ENCODE measurements at places on chromosomes 1 and 21.

DNA sequence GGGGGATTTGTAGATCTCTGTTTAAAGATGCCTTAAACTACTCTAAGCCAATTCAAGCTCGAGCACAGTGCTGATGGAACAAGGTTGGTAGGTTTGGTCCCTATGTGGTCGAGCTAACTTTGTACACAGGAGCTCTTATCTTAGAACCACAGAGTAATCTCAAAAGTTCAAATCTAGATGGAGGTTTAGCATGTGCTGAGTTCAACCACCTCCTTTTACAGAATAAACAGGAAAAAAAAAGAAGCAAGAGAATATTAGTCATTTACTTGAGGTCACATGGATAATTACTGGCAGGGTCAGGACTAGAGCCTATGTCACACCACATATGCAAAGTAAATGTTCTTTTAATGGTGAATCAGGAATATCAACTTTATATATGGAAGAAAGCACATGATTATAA, 86.2 kb downstream of the DTL start:
- H3K36me3 ChIP-seq, result no peaks in the 10 kb centered on the region
- no peaks in the 10 kb centered on the region for H3K27me3 ChIP-seq
- no peaks in the 10 kb centered on the region for H3K4me1 ChIP-seq
- no peak overlapping the region for H3K4me3 ChIP-seq

DNA sequence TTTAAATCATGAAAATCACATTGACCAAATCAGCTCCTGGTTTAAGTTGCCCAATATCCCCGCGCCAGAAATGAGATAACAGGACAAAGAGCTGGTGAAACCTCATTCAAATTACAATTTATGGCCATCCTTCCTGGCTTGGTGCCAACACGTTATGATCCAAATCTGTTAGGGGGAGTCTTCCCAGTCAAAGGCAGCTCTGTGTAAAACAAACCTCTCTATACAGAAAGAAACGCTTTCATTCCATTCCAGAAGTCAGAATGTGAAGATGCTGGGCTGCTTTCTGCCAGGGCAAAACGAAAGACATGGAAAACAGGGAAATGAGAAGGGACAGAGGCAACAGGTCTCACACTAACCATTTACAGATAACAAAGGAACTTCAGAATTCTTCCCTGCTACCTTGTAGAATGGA, 53.5 kb upstream of the TIAM1 start:
- no peaks in the 10 kb centered on the region for H3K27me3 ChIP-seq
- H3K27ac ChIP-seq, result no peak overlapping the region
- no peak for DNase-seq

- peaks cover 5% of the 10 kb centered on the region for H3K4me1 ChIP-seq
- no peaks in the 10 kb centered on the region for H3K27me3 ChIP-seq
- peaks cover 59% of the 10 kb centered on the region for H3K36me3 ChIP-seq
- no peak for DNase-seq
- H3K4me3 ChIP-seq, result no peak overlapping the region
- H3K27ac ChIP-seq, result no peak overlapping the region
These were observed 61.3 kb downstream of the SLC66A1 start for GRCh38 chr1:19373211-19374082.

DNA sequence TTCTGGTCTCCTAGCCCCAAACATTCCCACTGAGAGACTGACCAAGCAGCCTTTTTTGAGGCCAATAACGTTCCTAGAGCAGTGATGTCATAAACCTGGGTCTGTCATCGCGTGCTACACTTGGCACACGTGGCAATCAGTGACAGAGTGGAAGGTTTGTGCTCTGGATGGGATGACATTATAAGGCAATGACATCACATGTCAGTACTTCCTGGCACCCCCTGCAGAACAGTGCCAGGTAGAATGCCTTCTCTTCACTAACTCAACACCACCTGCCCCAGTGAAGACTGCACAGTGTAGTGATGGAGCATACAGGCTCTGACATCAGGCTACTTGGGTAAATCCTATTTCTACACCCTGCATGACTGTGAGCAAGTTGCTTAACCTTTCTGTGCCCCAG, 5.4 kb upstream of the ZNF648 start:
- H3K36me3 ChIP-seq, result no peaks in the 10 kb centered on the region
- DNase-seq, result no peak
- H3K27ac ChIP-seq, result no peak overlapping the region
- no peak overlapping the region for H3K4me3 ChIP-seq
- H3K27me3 ChIP-seq, result no peaks in the 10 kb centered on the region

- no peaks in the 10 kb centered on the region for H3K27me3 ChIP-seq
- no peaks in the 10 kb centered on the region for H3K4me1 ChIP-seq
- H3K4me3 ChIP-seq, result no peak overlapping the region
- H3K36me3 ChIP-seq, result no peaks in the 10 kb centered on the region
These were observed 310.9 kb downstream of the NTNG1 start for GRCh38 chr1:107451715-107452114.

DNA sequence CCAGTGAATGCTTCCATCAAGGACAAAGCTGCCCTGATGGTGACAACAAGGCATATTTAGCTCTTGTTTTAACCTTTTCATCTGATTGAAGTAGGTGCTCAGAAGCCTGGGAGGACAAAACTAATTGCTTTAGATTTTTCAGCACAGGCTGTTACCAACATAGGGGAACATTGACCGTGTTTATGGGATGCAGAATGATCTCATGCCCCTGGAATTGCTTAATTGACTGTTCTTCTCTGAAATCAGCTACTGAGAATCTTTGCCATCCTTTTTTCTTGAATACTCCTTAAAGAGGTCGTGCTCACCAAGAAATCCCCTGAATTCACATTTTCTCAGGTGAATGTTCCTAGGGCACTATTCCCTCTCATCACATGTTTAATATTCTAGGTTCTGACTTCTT, 95.9 kb upstream of the CCDC190 start:
- no peaks in the 10 kb centered on the region for H3K27me3 ChIP-seq
- H3K4me1 ChIP-seq, result no peaks in the 10 kb centered on the region
- H3K36me3 ChIP-seq, result no peaks in the 10 kb centered on the region
- no peak for DNase-seq
- no peak overlapping the region for H3K4me3 ChIP-seq
- H3K27ac ChIP-seq, result no peak overlapping the region

- H3K4me3 ChIP-seq, result no peak overlapping the region
- peaks cover 16% of the 10 kb centered on the region for H3K36me3 ChIP-seq
- peaks cover 48% of the 10 kb centered on the region for H3K4me1 ChIP-seq
- H3K27me3 ChIP-seq, result no peaks in the 10 kb centered on the region
- peak overlapping the region; percentile 91 for H3K27ac ChIP-seq
- DNase-seq, result no peak
These were observed 9.0 kb downstream of the HCRTR1 start for GRCh38 chr1:31626223-31627207.
